ENCODE measurements at places on chromosomes 12 and 14.

GRCh38 chr12:108621161-108621560 is 12.5 kb downstream of the SELPLG start:
- DNase-seq: no peak

GRCh38 chr12:105261010-105261409 is 25.0 kb upstream of the APPL2 start:
- no peak for DNase-seq

DNA sequence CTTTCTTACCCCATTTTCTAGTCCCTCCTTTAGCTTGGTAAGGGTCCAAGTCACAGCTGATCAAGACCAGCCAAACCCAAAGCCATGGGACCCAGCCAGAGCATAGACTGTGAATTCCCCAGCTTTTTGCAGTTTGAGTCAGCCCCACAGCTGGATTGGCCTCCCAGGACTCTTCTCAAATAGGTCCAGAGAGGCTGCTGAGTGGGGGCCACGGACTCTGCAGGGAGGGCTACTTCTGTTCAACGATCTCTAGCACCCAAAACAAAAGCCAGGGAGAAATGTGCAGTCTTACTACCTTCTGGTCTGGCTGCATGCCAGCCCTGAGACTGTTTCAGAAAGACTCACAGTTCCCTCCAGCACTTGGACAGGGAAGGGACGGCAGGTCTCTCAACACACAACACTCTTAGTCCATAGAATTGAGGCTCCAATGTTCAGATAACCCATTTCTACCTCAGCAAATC is 1.6 kb downstream of the VDR start:
- no peak for DNase-seq

GRCh38 chr12:125861299-125862281 is 796.4 kb downstream of the AACS start:
- no peak for DNase-seq

GRCh38 chr12:51393676-51394545 is 2.7 kb upstream of the GALNT6 start:
- peak; percentile 37 for DNase-seq

DNA sequence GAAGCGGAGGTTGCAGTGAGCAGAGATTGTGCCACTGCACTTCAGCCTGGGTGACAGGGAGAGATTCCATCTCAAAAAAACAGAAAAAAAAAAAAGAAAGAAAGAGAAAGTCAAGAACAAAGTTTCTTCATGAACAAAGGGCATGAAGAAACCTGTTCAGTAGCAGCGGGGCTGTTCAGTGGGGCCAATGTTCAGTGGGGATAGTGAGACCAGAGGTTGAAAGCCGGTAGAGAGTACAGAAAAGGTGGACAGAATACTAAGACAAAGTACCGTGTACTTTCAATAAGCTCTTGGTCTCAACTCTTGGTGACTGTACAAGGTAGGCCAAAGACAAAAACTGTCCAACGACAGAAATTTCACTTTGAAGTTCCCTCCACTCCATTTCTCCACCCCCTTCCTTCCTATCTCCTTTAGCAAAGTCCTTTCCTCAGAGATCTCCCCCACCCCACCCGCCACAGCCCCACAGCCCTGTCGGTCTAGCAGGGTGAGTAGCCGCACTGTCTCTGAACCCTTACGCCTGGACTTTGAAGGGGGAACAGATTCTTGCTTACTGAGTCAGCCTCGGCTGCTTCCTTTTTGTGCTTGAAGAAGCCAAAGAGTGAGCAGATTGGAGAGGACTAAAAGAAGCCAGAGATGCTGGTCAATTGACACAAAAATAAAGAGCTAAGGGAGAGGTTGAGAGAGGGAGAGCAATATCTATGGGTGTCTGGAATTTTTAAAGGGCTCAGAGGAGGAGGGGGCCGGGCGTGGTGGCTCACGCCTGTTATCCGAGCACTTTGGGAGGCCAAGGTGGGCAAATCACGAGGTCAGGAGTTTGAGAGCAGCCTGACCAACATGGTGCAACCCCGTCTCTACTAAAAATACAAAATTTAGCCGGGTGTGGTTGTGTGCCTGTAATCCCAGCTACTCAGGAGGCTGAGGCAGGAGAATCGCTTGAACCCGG is 44.2 kb upstream of the FOS start:
- DNase-seq: no peak

- DNase-seq: no peak
Measured at GRCh38 chr14:69501423-69501838, 16.9 kb downstream of the PLEKHD1 start.

GRCh38 chr12:56948881-56949280 is 8.5 kb downstream of the RDH16 start:
- no peak for DNase-seq

DNA sequence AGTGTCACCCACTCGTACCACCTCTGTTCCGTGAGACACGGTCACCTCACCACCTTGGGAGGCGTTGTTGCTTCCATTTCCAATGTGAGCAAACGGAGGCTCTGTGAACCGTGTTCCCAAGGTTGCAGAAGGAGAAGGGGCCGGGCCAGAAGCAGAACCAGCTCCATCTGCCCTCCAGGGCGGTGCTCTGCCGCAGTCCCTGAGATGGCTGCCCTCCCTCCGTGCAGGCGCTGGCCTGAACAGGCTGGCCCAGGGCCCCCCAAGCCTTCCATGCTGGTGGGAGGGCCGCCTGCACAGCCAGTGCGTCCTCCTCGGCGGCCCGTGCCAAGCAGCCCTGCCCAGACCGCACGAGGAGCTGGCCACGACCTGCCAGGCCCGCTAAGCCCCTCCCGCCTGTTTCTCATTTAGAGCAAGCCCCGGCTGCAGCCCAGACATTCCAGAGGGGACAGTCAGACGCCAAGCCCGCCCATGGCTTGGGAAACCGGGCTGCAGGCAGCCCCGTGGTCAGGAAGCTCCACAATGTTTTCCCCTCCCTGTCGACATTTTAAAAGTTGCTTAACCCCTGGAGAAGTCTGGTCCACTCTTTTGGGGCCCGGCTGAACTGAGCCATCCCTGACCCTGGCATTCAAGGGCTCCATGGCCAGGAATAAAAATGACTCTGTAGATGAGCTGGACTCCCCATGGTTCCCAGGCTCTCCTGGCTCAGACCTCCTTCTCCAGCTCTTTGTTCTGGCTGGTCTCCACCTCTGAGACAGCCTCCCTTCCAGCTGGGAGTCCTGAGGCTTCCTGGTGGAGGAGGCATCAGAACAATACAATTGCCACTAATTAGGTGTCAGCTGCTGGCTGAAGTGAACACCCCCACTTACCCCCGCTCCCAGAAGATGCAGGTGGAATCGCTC is 236.0 kb downstream of the BCL11B start:
- DNase-seq: no peak

DNA sequence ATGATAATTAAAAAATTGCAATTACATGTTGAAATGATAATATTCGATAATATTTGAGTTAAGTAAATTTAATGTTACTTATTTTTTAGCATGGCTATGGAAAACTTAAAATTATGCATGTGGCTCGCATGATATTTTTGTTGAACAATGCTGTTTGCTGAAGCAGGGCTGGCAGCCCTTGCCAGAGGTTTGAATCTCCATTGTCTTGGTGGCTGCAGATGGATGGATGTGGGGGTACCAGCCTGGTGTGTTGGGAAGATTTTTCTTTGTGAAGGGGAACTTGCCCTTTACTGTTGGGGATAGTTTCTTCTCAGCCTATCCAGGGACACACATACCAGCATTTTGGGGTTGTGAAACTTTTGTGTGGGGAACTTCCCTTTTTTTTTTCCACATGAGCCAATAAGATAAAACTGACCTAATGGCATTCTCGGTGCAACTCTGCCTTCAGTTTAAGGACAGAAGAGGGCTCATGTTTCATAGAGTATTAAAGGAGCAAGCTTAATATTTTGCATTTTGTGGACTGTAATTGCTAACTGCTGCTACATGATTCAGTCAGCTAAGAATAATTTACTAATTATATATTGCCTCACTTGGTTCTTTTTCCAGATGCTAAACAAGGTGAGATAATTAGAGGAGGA is 8.8 kb downstream of the RASSF3 start:
- no peak for DNase-seq

- DNase-seq: no peak
Measured at GRCh38 chr12:130838284-130838950, 633 bp downstream of the STX2 start.

GRCh38 chr12:45745861-45746277 is 16.4 kb downstream of the ARID2 start:
- DNase-seq: no peak

All from stimulated activated CD8-positive, alpha-beta memory T cell treated with anti-CD3 and anti-CD28 coated beads, Interleukin-2, amount 100 ng/mL, for 48 hours (primary cell).